ENCODE measurements at places on chromosomes 16 and 17.

DNA sequence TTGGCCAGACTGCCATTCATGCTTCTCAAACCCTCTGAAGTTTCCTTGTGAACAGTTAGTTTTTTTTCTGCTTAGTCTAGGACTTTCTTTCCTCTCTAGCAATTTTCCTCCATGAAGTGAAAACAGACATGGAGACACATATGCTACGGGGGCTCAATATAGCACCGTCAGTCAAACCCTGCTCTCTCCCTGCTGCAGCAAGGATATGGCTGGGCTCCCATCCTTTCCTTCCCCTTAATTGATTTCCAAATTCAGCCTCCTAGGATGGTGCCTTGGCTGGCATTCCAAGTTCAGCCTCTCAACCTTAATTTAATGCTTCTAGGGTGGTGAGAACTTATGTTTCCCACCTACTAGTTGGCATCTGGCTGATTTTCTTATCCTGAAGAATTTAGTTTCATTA, 436.7 kb downstream of the NPIPA7 start:
- no peak for DNase-seq

DNA sequence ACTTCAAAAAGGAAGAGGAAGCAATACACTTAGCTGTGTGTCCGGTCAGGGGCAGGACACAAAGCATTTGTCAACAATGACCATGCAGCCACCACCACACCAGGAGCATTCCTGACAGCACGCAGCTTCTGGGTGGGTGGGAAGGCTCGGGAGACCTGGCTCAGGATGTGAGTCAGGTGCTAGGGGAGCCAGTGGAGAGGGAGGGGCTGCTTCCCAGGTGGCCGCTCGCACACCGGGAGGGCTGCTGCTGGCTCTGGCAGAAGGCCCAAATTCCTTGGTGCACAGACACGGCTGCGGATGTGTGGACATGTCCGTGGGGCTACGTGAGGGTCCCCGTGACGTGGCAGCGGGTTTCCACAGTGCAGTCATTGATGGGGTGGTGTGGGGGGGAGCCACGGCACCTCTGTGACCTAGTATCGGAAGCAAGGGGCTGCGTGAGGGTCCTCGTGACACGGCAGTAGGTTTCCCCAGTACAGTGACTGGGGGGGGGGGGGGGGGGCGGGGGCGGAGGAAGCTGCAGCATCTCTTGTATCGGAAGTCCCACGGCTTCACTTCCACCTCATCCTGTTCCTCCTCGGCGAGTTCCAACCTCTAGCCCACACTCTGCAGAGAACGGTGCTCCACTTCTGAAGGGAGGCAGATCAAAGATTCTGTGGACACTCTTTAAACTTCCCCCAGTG, 112.8 kb downstream of the ZNF778 start:
- DNase-seq: no peak

- no peak for DNase-seq
Measured at GRCh38 chr17:43324205-43324893, 74.4 kb upstream of the ARL4D start.

DNA sequence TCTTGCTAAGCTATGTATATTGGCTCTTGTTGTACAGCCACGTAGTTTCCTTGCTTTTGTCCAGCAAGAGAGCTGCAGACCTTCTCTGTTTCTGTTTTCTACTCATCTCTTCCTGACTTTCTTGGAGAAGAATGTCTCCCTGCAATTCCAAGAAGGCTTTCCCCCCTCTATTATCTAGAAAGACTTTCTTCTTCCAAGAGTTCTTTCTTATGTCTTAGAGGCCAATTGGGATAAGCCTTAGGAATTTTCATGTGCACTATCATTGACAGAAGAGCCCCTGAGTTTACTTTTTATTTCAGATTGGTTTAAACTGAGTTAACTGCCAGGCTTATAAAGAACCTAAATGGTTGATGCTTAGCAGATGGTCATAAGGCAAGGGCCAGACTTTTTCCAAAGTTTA, 9.0 kb downstream of the CAPNS2 start:
- DNase-seq: no peak
